ENCODE measurements at places on chromosomes 5 and 9.

- no peak for DNase-seq
- H3K4me1 ChIP-seq: peaks cover 21% of the 10 kb centered on the region
- peaks cover 8% of the 10 kb centered on the region for H3K36me3 ChIP-seq
Measured at GRCh38 chr5:77635917-77636640, 2.4 kb downstream of the OTP start.

GRCh38 chr5:5953584-5954274 is 424.6 kb downstream of the MED10 start:
- DNase-seq: no peak
- H3K36me3 ChIP-seq: no peaks in the 10 kb centered on the region
- H3K4me1 ChIP-seq: no peaks in the 10 kb centered on the region
- H3K27me3 ChIP-seq: no peaks in the 10 kb centered on the region
- no peak overlapping the region for H3K27ac ChIP-seq

DNA sequence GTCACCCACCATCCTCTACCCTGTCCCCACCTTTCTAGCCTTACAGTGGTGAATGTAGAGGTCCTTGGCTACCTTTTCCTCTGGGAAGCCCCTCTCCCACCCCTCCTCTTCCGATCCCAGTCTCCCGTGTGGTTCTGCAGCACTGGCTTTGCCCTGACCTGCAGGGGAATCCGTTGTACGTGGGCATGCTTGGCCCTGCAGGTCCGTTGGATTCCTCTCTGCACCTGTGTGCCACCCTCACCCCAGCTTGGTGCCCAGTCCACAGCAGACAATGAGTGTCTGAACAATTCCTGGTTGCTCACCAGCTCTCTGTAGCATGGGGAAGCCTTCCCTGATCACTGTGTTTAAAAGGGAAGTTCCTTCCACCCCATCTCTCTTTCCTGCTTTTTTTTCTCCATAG is 185.1 kb downstream of the PAX5 start:
- peaks cover 5% of the 10 kb centered on the region for H3K4me1 ChIP-seq
- no peaks in the 10 kb centered on the region for H3K36me3 ChIP-seq
- peaks cover 21% of the 10 kb centered on the region for H3K27me3 ChIP-seq
- no peak for DNase-seq

DNA sequence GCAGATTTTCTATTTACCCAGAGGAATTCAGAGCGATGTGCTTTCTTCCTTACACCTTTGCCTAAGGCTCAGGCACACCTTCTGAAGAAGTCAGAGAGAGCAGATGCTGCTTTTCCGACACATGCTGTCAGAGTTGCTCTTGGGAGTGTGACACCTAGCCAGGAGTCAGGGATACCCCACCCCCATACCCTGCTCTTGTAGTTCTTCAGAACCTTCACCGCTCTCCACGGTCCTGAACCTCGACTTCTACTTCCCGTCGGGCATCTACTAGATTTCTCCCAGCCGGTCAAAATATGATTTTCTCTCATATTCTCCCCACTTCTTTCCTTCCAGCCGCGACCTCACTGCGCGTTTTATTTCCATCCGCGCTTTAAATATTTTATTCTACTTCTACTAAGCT is 1.7 kb downstream of the GRIN3A start:
- no peak overlapping the region for H3K4me3 ChIP-seq
- H3K4me1 ChIP-seq: no peaks in the 10 kb centered on the region
- no peak overlapping the region for H3K27ac ChIP-seq
- peaks cover 56% of the 10 kb centered on the region for H3K27me3 ChIP-seq
- peaks cover 3% of the 10 kb centered on the region for H3K36me3 ChIP-seq

- no peaks in the 10 kb centered on the region for H3K36me3 ChIP-seq
- H3K27me3 ChIP-seq: peaks cover 31% of the 10 kb centered on the region
- no peak for DNase-seq
- H3K27ac ChIP-seq: no peak overlapping the region
- H3K4me1 ChIP-seq: peaks cover 4% of the 10 kb centered on the region
Measured at GRCh38 chr5:36733183-36733582, 126.8 kb downstream of the SLC1A3 start.

GRCh38 chr5:177447611-177448243 is 1.1 kb downstream of the PRR7 start:
- DNase-seq: no peak
- H3K4me1 ChIP-seq: peaks cover 44% of the 10 kb centered on the region
- H3K27ac ChIP-seq: peak overlapping the region; percentile 93
- H3K36me3 ChIP-seq: no peaks in the 10 kb centered on the region
- H3K27me3 ChIP-seq: no peaks in the 10 kb centered on the region

- no peak for DNase-seq
- peaks cover 5% of the 10 kb centered on the region for H3K36me3 ChIP-seq
- peak overlapping the region; percentile 62 for H3K4me3 ChIP-seq
- H3K4me1 ChIP-seq: peaks cover 14% of the 10 kb centered on the region
- peak overlapping the region; percentile 39 for H3K27ac ChIP-seq
Measured at GRCh38 chr5:55969956-55970355, 24.8 kb downstream of the IL6ST start.

- H3K4me1 ChIP-seq: no peaks in the 10 kb centered on the region
- H3K27me3 ChIP-seq: no peaks in the 10 kb centered on the region
- no peak for DNase-seq
- no peaks in the 10 kb centered on the region for H3K36me3 ChIP-seq
- H3K4me3 ChIP-seq: no peak overlapping the region
Measured at GRCh38 chr5:92944903-92945604, 636.0 kb downstream of the NR2F1-AS1 start.

- peak; percentile 75 for DNase-seq
- H3K27ac ChIP-seq: peak within 1 kb of the TSS; percentile 97
- H3K36me3 ChIP-seq: no peaks in the 10 kb centered on the region
- peaks cover 33% of the 10 kb centered on the region for H3K4me1 ChIP-seq
Measured at GRCh38 chr5:178113141-178113787, at the start of gene N4BP3. Gene N4BP3 (plus strand): TSS chr5:178113532. CDS start chr5:178119584, 6,052 bp downstream.

GRCh38 chr9:137368431-137369035 is 54.4 kb downstream of the EXD3 start:
- H3K4me1 ChIP-seq: peaks cover 5% of the 10 kb centered on the region
- DNase-seq: no peak
- no peak overlapping the region for H3K4me3 ChIP-seq
- H3K36me3 ChIP-seq: peaks cover 2% of the 10 kb centered on the region
- peaks cover 4% of the 10 kb centered on the region for H3K27me3 ChIP-seq

DNA sequence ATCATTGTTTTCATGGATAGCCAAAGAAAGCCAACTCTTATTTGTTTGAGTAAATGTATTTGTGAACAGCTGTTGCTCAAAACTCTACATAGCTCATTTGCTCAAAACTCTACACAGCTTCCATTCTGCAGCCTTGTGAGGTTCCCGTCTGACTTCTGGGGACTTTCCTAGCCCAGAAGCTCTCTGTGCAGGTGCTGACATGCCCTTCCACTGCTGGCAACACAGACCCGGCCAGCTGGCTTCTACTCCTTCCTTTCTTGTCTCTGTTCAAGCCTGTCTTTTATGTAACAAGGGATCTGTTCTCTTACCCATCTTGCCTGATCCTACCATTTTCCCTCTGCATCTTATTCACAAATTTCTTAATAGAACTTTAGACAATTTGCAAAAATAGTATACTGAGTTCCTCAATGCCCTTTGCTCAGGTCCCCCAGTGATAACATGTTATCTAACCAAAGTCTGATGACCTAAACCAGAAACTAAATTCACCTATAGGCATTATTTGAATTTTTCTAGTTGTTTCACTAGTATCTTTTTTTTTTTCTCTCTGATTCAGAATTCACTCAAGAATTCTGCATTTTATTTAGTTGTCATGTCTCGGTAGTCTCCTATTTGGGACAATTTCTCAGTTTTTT is 556.5 kb upstream of the SEMA6A start:
- no peak overlapping the region for H3K27ac ChIP-seq
- no peaks in the 10 kb centered on the region for H3K4me1 ChIP-seq
- no peaks in the 10 kb centered on the region for H3K27me3 ChIP-seq
- H3K36me3 ChIP-seq: no peaks in the 10 kb centered on the region
- DNase-seq: no peak

- H3K4me3 ChIP-seq: peak overlapping the region; percentile 68
- H3K27me3 ChIP-seq: no peaks in the 10 kb centered on the region
- DNase-seq: no peak
- peaks cover 16% of the 10 kb centered on the region for H3K4me1 ChIP-seq
- H3K27ac ChIP-seq: peak overlapping the region; percentile 9
- no peaks in the 10 kb centered on the region for H3K36me3 ChIP-seq
Measured at GRCh38 chr9:134162926-134163370, 1.4 kb downstream of the RNU6ATAC start.

- DNase-seq: no peak
- H3K4me3 ChIP-seq: no peak overlapping the region
- H3K27ac ChIP-seq: peak overlapping the region; percentile 47
- H3K27me3 ChIP-seq: peaks cover 32% of the 10 kb centered on the region
- no peaks in the 10 kb centered on the region for H3K36me3 ChIP-seq
- H3K4me1 ChIP-seq: peaks cover 6% of the 10 kb centered on the region
Measured at GRCh38 chr9:551986-552929, 289.2 kb upstream of the DMRT1 start.

DNA sequence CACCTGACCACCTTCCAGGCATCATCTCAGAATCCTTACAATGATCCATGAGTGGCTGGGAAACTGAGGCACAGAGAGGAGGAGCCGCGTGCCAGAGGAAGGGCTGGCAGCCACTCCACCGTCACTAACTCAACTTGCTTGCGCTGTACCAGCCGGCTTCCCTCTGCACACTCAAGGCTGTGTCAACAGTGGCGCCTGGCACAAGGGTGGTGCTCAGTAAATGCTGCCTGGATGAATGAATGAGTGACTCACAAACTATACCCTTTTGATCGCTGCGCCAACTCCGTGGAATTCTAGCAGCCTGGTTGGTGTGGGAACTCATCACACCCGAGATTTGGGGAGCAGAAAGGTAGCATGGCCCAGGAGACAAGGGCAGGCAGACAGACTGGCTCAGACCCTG is 21.9 kb downstream of the PRRX2 start:
- peaks cover 16% of the 10 kb centered on the region for H3K27me3 ChIP-seq
- H3K36me3 ChIP-seq: no peaks in the 10 kb centered on the region
- H3K27ac ChIP-seq: no peak overlapping the region
- no peak overlapping the region for H3K4me3 ChIP-seq

DNA sequence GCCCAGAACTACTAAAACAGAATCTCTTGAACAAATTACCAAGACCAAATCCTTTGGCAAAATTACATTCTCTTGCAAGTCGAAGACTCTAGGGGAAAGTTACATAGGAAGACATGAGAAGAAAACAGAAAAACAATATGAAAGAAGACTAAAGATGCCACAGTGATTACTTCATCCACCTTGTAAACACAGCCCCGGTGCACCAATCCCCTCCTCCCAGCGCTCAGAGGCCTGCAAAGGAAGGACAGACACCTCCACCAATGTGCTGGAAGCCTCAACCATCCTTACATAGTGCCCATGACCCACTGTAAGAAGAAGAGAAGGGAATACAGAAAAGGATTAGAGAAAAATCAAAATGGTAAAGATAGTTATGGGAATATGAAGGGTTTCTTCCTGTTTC is 218.5 kb downstream of the SPOCK1 start:
- H3K4me3 ChIP-seq: no peak overlapping the region
- DNase-seq: no peak
- no peaks in the 10 kb centered on the region for H3K4me1 ChIP-seq
- no peaks in the 10 kb centered on the region for H3K36me3 ChIP-seq
- no peak overlapping the region for H3K27ac ChIP-seq

DNA sequence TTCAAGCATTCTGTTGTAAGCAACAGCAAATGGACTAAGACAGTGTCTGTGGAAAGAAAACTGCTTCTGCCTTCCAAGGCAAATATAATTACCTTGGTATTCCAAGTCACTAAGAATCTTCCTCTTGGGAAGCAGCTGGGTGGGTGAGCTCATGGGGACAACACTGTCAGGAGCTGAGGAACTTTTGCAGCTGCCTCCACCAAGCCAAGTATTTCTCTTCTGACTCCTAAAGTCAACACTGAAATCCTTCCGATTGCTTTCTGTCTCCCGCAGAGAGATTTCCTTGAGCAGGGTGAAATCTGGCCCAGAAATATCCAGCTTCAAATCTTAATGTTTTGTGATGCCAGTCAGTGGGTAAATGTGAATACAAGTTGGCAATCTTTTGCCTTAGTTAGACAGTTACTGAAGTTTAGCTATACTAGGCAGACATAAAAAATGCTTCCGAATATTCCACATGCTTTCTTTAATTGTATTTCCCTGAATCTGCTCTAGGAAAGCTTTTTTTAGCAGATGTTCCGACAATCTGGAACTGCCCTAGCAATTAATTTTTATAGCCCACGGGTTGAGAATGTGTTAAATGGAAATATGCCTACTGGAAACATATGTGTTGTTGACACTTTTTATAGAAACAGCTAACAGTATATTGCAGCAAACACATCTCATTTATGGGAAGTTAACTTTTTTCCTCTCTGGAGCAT is 369.9 kb upstream of the DAB2 start:
- H3K36me3 ChIP-seq: no peaks in the 10 kb centered on the region
- H3K27me3 ChIP-seq: peaks cover 2% of the 10 kb centered on the region
- no peak overlapping the region for H3K27ac ChIP-seq
- DNase-seq: no peak

DNA sequence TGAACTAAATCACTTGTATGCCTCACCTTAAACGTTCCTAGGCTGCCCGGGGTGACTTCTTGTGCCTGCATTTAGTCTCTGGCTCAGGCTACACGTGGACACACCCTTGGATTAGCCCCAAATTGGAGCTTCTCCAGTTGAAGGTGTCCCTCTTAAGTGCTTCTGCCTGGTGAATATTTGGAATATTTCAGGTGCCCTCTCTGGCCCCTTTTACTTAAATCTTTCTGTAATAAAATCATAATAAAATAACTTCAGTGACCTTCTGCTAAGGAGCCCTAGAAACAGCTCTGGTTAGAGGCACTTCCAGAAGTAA is 74.3 kb upstream of the KLF9 start:
- peaks cover 4% of the 10 kb centered on the region for H3K4me1 ChIP-seq
- peaks cover under 1% of the 10 kb centered on the region for H3K27me3 ChIP-seq
- no peak overlapping the region for H3K27ac ChIP-seq

- H3K4me1 ChIP-seq: peaks cover 2% of the 10 kb centered on the region
- H3K27me3 ChIP-seq: no peaks in the 10 kb centered on the region
- H3K4me3 ChIP-seq: no peak overlapping the region
- DNase-seq: no peak
Measured at GRCh38 chr9:127035948-127036347, 86.5 kb downstream of the ANGPTL2 start.

GRCh38 chr9:131275332-131276093 is 797 bp downstream of the FAM78A start:
- H3K4me3 ChIP-seq: peak overlapping the region; percentile 98
- H3K27ac ChIP-seq: peak overlapping the region; percentile 99
- H3K36me3 ChIP-seq: peaks cover 5% of the 10 kb centered on the region

DNA sequence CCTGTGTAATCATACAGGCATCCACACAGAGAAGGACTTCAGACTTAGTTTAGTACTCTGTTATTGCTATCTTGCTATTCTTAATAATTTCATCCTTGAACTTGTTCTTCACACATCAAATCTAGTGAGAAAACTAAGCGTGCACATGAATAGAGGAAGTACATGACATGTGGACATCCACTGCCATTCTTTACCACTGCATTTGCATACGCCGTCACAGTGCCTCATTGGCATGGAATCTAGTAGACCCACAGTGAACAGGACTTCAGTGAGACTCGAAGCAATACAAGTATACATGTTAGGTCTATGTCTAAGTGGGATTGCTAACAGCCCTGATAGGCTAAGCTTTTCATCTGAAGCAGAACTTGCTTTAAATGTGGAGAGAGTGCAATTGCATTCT is 592.1 kb downstream of the TLE4 start:
- H3K27ac ChIP-seq: no peak overlapping the region
- no peaks in the 10 kb centered on the region for H3K4me1 ChIP-seq
- no peak for DNase-seq
- H3K4me3 ChIP-seq: no peak overlapping the region
- peaks cover 2% of the 10 kb centered on the region for H3K36me3 ChIP-seq
